ENCODE measurements at places on chromosomes 6 and 20.

- no peak for DNase-seq
Observed at GRCh38 chr20:53557130-53557529, 36.5 kb downstream of the ZNF217 start.

- DNase-seq, result no peak
Observed at GRCh38 chr6:152300517-152300916, 336.6 kb downstream of the SYNE1 start.

DNA sequence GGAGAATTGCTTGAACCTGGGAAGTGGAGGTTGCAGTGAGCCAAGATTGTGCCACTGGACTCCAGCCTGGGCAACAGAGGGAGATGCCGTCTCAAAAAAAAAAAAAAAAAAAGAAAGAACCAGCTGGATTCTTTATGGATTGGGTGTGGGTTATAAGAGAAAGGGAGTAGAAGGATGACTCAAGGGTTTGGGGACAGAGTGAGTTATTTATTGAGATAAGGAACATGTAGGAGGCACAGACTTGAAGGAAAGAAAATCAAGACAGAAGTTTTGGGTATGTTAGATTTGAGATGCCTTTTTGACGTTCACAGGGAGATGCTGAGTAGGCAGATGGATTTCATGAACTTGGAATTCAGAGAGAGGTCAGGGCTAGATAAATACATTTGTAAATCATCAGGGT is 47.6 kb downstream of the KIZ start:
- no peak for DNase-seq

GRCh38 chr6:39221779-39222641 is 7.3 kb downstream of the KCNK5 start:
- no peak for DNase-seq

- DNase-seq, result no peak
Observed at GRCh38 chr6:83702749-83703148, 6.2 kb downstream of the SNAP91 start.

DNA sequence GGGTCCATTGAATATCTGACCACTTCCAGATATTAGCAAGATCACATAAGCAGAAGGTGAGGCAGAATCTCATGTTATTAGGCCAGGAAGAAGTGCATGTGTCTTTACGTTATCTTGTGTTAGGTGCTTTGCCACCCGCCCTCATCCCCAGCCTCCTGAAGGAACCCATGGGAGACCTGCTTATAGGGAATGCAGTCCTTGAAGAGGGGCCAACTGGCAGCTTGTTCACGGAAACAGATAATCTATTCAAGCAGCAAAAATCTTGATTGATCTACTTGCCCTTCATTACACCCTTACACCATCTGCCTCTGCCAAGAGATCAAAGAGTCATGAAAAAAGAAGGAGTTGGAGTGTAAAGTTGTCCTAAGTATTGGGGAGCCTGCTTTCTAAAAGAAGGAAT is 576.4 kb downstream of the HTR1B start:
- no peak for DNase-seq

- DNase-seq, result no peak
Observed at GRCh38 chr20:41717483-41717882, 99.3 kb upstream of the CHD6 start.

- DNase-seq, result no peak
Observed at GRCh38 chr20:16005021-16005914, 568.0 kb downstream of the KIF16B start.

GRCh38 chr20:3980260-3981131 is 34.9 kb downstream of the RNF24 start:
- no peak for DNase-seq

GRCh38 chr6:75624335-75624734 is 22.7 kb downstream of the SENP6 start:
- DNase-seq, result no peak

GRCh38 chr6:7243179-7243981 is 69.6 kb downstream of the SSR1 start:
- peak; percentile 23 for DNase-seq

DNA sequence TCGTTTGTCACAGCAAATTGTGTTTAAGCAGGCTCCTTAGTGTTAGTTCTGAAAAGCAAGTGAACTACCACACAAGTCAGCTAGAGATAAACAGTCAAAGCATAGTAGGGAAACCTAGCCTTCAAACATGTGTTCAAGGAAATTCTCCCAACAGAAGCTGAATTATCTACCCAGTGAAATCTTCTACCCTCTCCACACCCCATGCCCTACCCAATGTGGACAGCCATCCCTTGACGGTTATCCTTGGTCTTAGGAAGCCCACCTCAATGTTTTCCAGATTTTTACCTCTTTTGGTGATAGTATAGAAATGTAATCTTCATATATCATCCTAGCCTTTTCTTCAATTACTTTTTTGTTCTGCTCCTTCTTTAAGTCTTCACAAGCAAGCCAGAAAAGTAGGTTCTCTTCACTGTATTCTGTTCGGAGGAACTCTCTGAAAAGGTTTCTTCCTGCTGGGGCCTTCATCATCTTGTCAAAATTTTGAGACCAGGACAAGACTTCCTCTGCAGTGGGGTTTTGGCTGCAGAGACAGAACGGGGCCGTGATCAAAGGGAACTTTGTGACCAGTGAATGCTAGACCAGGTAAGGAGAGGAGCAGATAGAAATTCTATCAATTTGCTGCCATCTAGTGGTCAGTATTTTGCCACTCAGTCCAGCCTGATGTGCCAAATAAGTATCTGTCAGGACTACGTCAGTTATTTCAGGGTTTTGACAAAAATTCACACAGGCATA is 21.6 kb upstream of the MTRF1L start:
- DNase-seq, result no peak

DNA sequence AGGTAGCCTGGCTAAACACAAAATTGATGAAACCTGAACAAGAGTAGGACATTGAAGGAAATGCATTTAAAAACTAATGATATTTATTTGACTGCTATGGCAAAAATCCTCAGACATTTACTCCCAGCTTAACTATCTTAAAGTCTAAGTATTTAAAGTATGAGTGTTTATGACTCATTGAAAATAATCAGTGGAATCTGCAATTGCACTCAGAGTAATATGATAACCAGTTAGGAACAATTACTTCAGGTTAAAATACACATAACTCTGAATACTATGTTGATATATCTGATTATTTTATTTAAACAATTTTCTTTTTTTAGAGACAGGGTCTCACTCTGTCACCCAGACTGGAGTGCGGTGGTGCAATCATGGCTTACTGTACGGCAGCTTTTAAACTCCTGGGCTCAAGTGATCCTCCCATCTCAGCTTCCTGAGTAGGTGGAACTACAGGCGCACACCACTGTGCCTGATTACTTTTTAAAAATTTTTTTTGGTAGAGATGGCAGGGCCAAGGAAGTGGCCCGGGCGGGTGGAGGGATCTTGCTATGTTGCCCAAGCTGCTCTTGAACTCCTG is 43.9 kb downstream of the FILIP1 start:
- DNase-seq, result no peak

DNA sequence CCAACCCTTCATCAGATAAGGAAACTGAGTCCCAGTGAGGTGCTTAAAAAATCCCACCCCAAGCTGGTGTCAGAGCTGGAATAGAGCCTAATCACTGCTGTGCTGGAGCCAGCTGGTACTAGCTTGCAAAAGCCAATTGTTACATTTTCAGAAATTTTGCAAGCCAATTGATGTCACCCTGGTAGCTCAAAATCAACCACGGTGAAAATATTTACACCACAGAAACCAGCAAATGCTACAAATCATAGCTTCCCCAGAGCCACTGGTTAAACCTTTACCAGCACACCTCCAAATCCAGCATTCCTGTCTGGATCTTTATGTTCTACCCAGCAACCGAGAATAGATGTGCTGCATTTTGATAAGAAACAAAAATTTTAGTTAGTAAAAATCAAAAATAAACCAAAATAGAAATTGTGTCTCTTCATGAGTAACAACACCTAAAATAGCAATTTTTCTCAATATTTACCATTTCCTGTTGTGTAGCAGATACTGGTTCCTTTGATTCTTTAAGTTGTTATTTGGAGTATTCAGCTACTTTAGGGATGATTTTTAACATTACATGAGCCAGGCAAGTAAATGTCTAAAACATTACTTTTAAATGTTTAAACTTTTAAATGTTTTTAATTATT is 7.2 kb upstream of the LCA5 start:
- DNase-seq, result no peak

- DNase-seq, result no peak
Observed at GRCh38 chr6:170080828-170081371, 210.0 kb downstream of the DLL1 start.

DNA sequence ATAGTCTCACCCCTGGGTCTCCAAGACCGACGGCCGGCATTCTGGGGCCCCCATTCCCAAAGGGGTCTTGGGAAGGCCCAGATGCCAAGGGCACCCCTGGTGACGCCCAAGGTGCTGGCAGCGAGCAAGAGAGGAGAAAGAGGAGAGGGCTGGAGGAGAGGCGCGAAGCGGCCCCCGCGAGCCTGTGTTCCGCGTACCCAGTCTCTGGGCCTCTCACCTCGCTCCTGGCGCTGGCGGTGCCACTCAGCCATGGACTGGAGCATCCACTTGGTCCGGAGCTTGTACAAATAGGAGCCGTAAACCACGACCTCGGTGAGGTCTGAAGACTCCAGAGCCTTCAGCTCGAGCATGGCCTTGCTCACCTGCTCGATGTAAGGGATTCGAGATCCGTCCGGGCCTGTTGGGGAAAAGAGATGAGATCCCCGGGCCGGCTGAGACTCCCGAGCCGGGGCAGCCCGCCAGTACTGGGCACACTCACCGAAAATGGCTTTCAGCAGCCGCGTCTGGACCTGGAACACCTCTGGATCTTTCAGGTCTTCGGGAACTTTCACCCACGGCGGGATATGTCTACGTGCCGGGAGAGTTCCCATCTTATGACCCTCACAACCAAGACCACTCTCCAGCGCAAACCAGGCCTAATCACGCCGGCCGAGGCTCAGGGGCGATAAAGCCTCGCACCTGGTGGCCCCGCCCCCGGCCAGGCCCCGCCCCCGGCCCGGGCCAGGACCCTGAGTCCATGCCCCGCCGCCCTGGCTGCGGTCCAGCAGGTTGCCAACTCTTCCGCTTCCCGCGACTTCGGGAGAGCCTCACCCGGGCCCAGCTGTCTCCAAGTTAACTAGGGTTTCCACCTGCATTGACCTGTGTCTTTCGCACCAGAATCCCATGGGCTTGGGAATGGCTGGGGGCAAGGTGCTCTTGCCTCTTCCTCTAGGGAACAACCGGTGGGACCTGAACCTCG is at the start of gene DPPA5:
DPPA5 (minus strand) TSS at position 641 of the 958 bp plus-strand sequence; CDS start at position 590, 51 bp downstream.
- no peak for DNase-seq

- no peak for DNase-seq
Observed at GRCh38 chr6:89564752-89565427, 73.7 kb downstream of the LYRM2 start.

DNA sequence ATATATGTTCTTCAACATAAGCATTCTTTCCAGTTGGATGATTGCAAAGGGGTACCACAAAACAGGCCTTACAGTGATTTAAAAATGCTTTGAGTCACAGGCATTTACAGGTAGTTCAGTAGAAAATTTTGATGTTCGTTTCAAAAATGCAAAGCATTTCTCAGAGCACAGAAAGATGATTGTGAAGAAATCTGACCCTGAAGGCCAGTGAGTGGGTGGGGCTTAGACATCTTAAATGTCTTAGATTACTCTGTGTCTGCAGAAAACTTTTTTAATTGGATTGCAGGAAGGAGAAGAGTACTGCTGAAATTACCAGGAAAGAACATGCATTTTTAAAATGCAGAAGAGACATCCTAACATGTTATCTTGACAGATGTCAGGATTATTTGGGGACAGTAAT is 268.3 kb downstream of the CDKAL1 start:
- no peak for DNase-seq

DNA sequence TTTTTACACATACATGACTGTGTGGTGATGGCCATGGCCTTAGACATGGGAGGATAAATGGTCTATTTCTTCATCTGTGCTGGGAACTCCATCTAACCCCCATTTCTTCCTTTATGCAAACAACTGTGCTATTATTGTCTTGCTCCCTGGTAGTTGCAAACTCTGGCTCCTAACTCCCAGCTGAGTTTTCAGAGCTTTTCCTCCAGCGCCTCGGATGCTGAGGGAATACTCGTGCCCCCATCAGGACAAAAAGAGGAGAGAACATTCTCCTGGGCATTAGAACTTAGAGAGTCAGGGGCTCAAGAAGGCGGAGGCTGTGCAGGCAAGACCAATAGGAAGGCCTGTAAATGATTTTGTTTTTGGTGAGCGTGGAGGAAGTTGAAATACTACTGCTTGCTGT is 2.1 kb downstream of the DAAM2 start:
- no peak for DNase-seq

DNA sequence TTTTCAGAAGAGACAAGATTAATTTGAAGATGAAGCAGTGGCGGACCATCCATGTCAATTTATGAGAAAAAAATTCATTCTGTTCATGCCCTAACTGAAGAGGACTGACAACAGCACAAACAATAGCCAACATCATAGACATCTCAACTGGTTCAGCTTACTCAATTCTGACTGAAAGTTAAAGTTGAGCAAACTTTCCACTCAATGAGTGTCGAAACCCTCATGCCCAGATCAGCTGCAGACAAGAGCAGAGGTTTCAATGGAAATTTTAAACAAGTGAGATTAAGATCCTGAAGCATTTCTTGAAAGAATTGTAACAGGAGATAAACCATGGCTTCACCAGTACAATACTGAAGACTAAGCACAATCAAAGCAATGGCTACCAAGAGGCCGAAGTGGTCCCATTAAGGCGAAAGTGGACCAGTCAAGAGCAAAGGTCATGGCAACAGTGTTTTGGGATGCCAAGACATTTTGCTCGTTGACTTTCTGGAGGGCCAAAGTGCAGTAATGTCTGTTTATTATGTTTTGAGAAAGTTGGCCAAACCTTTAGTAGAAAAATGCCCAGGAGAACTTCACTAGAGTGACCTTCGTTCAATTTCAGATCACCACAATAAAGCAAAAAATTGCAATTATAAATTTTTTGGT is 6.1 kb upstream of the SFT2D1 start:
- no peak for DNase-seq
